ENCODE measurements at places on chromosomes 1 and 21.
A peak's percentile ranks its signal among the peaks of the same experiment; 100 is the strongest.

DNA sequence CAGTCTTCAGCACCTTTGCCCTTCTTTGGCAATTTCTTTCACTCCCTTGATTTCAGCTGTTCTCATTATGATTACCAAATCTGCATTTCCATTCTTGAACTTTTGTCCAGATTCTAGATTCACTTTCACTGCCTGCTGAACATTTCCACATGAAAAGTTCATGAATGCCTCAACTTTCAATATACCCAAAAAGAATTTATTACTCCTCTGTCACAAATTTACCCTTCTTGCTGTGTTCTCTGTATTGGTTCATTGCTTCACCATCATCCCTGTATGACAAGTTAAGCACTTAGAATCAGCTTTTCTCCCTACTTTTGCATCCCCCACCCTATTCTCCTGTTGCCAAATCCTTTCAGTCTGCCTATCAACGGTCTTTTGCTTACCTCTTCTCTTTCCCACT is 112.6 kb upstream of the PKN2 start:
- DNase-seq, result no peak

GRCh38 chr1:182765391-182765790 is 24.2 kb upstream of the NPL start:
- no peak for DNase-seq

GRCh38 chr1:222979561-222979960 is 163.5 kb downstream of the TLR5 start:
- DNase-seq, result no peak

DNA sequence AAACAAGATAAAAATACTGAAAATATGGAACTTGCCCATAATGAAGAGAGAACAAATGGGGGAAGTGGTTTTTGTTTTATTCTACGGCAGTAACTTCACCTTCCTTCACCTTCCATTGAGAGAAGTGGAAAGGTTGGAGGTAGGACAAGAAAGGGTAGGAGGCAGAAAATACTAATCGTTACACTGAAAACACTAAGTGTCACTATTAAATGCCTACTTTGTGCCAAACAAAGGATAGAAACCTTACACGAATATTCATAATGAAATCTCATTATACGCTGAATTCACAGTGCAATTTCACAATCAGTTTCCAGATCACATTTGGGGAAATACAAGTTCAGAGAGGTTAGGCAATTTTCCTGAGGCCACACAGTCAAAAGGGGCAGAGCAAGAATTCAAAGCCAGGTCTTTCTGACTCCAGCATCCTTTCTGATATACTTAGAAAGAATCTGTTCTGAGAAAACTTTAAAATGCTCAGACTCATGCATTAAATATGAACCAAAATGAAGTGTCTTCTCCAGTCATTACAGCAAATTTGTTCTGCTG is 3.0 kb downstream of the TIAM1 start:
- no peak for DNase-seq

- no peak for DNase-seq
These were observed 103.0 kb upstream of the PLXNA2 start for GRCh38 chr1:208347191-208347590.

DNA sequence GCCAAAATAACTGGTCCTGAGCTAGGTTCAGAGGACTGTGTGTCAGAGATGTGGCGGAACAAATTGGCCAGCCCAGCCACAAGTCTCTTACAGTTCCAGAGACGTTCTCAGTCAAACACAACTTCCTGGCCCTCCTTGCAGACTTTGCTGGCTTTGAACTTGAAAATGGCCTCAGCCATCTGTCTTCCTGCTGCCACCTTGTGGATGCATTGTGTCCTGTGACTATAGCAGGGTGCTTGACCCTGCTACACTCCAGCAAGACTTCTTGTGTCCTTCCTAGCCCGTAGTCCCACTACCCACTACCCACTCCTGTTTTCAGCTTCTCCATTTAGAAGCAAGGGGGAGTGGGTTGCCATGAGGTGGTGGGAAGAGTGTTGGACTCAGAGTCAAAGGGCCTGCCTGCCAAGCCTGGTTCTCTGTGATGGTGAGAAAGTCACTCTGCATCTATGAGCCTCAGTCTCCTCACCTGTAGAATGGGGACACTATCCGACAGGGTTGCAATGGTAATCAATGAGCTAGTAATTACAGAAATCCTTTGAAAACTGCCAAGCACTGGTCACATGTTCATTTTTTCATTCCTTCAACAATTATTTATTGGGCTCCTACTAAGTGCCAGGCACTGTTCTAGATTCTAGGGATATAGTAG is 109.9 kb downstream of the IGSF21 start:
- DNase-seq, result no peak

GRCh38 chr21:32529679-32530078 is 55.6 kb downstream of the TCP10L start:
- DNase-seq, result no peak

- DNase-seq, result peak; percentile 93
These were observed 89.5 kb downstream of the NEK7 start for GRCh38 chr1:198246337-198246736.

DNA sequence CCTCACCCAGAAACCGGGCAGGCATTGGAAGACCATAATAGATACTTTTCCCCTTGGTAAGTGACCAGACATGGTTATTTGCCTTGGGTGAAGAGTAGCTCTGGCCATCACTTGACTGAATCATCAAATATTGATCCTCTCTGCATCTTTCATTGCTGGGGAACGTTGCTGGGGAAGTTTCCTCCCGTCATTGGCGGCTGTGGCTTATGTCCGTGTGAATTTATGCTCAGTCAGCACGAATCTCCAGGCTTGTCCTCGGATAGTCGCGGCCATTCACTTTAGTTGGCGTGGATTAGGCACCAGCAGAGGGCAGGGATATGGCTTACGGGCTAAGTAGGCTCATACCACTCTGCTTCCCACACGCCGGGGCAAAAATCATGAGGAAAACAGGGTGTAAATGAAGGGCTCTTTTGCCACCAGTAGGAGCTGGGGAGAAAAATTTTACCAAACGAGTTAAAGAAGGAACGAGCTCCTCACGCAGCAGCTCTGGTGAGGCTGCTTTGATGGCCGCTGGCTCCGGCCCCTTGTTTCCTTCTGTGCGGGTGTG is 473.4 kb downstream of the CAMTA1 start:
- no peak for DNase-seq

DNA sequence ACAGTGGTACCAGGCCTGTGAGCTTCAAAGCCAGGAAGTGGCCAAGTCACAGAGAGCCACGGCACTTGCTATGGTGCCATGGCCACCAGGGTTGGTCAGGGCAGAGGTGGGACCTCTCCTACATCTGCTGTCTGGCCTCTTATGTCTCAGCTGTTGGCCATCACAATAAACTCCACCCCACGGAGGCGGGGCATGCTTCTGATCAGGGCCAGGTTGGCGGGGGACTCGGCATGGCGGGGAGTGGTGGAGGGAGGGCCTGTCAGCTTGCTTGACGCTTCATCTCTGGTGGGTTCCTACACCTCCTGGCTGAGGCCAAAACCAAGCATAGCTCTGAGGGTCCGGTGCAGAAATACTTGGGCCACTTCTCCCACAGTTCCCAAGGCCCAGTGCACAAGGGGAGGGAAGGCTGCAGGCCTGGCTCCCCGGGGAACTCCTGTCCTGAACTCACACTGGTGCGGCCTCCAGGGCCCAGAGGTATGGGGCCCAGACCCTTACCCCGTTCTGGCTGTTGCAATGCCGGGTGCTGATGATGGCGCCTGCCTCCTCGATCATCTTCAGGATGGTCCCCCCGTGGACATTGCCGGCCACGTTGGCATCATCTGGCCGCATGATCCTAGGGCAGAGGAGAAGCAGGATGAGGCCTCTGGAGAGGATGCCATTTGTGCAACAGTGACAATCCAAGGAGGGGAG is 44.2 kb downstream of the ACOT7 start:
- no peak for DNase-seq

DNA sequence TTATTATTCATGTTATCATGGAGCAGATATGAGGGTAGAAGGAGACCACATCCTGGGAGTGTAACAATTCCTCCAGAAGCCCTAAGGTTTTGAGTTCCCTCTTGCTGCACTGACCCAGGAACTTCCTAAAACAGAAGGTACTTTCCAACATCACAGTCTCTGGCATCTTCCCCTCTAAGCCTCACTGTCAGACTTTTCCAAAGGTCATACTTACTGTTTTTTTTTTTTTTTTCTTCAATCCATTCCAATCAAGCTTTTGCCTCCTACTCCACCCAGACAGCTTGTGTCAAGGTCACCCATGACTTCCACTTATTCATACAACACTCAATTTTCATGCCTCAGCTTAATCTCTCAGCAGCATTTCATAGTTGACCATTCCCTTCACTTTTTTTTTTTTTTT is 18.4 kb upstream of the UQCRHL start:
- DNase-seq, result no peak

GRCh38 chr1:109475261-109475660 is 8.4 kb upstream of the ATXN7L2 start:
- DNase-seq, result no peak

- no peak for DNase-seq
These were observed 669.0 kb downstream of the RWDD3 start for GRCh38 chr1:95903060-95903459.

DNA sequence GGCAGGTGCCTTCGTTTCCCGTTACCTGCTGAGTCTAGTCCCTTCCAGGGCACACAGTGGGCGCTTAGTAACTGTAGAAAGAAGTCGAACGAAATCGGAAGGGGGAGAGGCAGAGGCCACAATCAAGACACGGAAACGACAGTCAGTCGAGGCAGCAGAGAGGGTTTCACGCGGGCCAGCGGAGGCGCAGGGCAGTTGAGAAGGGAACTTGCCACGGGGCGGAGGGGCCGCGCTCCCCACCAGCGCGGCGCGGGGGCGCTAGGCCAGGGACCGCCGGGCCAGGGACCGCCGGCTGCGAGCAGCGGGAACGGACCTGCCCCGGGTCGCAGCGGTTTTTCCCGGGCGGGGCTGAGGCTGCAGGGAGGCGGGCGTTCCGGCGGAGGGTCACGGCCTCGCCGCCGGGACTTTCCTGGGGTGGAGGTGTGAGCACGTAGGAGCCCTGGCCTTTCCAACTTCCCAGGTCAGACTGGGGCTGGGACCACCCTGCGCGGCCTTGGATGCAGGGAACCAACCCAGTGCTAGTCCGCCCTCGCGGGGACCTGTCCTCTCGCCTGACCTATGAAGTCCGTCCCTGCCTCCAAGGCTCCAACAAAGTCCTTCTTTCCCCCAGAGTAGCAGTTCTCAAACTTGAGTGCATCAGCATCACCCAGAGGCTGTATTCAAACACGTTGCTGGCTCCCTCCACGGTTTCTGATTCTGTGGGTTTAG is 150.1 kb upstream of the FGGY start:
- peak; percentile 58 for DNase-seq

- peak; percentile 12 for DNase-seq
These were observed 45.5 kb downstream of the SNRPE start for GRCh38 chr1:203906932-203907331.

DNA sequence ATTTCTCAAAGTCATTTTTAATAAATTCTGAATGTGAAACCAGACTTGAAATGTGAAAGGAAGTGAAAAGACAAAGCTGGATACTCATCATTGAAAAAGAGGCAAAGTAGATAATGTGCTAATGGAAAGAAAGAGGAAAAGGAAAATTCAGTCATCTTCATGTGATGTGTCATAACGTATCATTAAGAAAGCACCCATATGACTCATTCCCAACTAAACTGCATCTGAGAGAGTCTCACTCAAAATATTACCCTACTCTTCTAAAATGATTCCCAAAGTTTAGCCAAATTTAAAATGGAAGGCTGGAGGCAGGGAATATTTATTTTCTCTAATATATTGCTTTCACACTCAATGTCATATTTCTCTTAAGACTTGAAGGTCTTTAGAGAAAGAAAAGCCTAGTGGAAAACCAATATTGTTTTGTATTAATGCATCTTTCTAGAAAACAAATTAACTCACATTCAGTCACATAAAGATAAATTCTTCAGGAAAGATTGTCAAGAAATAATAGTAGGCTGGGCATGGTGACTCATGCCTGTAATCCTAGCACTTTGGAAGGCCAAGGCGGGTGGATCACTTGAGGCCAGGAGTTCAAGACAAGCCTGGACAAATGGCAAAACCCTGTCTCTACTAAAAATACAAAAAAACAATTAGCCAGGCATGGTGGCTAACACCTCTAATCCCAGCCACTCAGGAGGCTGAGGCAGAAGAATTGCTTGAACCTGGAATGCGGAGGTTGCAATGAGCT is 129.9 kb downstream of the SLC30A10 start:
- DNase-seq, result no peak

Data from eye (tissue), 1 donor.